ENCODE measurements at places on chromosomes 16 and 17. TPM values are rescaled to one million over a fixed set of nuclear protein-coding genes. Genes with fewer than 3 reads are reported as not detected.

SEZ6L2 gene
- 2.1 TPM for total RNA-seq

SSTR5 gene
- not detected for total RNA-seq

TOX3 gene
- total RNA-seq = 0.18 TPM

DNA sequence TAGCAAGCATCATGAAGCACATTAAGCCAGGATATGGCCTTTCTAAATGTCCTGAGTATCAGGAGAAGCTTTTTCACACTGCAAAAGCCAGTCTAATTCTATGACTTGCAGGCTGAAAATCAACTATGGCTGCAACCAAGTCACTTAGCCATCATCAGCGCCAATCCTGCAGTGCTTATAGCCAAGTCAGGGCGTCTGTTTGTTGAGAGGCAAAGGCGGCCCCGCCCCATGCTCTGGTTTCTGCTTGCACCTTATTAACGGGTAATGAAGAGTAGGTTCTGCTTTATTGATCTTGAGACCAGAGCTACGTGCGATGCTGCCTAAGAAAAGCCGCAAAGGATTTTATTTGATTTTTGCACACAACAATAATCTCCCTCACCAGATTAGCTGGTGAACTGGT is 88.4 kb downstream of the CDH13 start:
- no peak for DNase-seq

KRT24 gene
- not detected for total RNA-seq
